Stimulated activated naive CD4-positive, alpha-beta T cell (primary cell): ENCODE measurements at places on chromosomes 16 and 17.

GRCh38 chr17:1515640-1516387 lies 598 bp downstream of the INPP5K start:
- no peak for DNase-seq

DNA sequence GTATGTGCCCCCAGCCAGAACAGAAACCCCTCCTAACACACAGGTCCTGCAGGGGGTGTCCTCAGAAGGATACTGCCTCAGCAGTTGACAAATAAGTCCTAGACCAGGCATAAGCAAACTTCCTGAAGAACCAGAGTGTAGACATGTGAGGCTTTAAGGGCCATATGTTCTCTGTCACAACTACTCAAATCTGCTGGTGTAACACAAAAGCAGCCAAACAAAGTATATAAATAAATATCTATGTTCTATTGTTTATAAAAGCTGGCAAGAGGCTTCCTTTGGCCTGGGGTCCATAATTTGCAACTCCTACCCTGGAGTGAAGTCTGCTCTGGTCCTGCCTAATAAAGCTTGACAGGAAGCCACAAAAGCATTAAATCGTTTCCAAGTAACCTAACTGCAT lies 9.9 kb downstream of the FAM83G start:
- DNase-seq = no peak

- peak; percentile 96 for DNase-seq
Observed at GRCh38 chr17:7239091-7240027, at the start of gene PHF23. TSS of gene PHF23 (minus strand) at chr17:7239457. CDS start at chr17:7239279, 178 bp downstream.

GRCh38 chr16:83116274-83116892 lies 489.6 kb downstream of the CDH13 start:
- DNase-seq = no peak

- DNase-seq = no peak
Observed at GRCh38 chr17:72710834-72711233, 381.7 kb downstream of the SLC39A11 start.
